ENCODE measurements at places on chromosomes 16 and 17. TPM values are rescaled to one million over a fixed set of nuclear protein-coding genes. Genes with fewer than 3 reads are reported as not detected.

GRCh38 chr16:79434092-79434491 lies 166.4 kb downstream of the MAF start:
- no peak for DNase-seq

DNA sequence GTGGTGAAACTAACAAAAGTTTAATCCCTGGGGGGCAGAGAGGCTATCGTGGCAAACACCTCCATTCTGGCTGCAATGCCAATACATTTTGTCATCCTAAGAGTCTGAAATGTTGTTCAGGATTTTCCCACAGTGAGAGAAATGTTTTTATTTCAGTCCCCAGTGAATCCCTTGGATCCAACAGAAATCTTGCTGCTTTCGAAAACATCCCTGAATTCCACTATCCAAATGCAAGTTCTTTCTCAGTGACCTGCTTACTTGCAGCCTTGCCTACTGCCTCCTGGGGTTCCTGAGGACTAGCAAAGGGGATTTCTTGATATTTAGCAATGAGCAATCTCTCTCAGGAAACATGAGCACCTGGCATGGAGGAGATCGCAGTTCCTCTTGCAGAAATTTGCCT lies 202.1 kb upstream of the IRX3 start:
- no peak for DNase-seq

DNA sequence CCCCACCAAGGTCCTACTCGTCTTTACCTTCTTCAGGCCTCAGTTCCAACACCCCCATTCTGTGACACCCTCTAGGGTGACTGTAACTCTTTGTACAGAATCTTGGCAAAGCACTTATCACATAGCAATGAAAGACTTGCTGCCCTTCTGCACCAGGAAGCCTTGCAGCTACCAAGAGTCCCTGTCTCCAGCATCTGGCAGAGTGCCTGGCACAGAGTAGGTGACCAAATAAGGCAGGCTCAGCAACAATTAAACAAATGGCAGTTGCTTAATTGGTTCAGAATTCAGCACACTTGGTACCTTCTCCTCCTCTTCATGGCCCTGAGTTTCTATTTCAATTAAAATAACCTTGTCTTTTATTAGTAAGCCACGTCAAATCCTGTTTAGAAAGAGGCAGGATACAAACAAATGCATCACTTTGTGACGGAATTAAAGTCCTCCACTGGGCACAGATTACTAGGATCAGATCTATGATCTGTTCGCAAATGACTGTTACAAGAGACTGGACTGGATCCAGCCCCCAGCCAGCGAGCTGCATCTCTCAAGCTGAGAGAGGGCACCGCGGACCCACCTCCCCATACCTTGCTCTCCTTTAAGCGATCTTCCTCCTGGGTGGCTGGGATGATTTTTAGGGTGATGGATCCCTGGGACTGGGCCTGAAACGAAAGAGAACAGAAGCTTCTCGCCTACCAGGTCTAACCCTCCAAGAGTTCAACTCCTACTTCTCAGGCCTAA lies 9.4 kb downstream of the MPP3 start:
- DNase-seq = no peak

DNA sequence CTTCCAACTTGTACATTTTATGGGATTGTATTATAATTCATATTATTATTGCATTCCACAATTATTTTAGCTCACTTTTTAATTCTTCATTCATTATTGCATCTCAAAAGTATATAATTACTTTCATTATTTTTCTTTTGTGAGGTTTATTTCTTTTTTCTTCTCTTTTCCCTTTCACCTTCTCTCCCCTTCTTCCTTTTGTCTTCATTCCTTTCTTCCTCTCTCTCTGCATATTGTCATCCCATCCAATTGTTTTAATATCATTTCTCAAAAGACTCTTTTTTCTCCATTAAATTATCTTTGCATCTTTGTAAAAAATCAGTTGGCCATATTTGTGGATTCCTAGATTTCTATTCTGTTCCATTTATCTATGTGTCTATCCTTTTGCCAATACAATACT lies 17.3 kb downstream of the DYNLL2 start:
- DNase-seq = no peak

DNA sequence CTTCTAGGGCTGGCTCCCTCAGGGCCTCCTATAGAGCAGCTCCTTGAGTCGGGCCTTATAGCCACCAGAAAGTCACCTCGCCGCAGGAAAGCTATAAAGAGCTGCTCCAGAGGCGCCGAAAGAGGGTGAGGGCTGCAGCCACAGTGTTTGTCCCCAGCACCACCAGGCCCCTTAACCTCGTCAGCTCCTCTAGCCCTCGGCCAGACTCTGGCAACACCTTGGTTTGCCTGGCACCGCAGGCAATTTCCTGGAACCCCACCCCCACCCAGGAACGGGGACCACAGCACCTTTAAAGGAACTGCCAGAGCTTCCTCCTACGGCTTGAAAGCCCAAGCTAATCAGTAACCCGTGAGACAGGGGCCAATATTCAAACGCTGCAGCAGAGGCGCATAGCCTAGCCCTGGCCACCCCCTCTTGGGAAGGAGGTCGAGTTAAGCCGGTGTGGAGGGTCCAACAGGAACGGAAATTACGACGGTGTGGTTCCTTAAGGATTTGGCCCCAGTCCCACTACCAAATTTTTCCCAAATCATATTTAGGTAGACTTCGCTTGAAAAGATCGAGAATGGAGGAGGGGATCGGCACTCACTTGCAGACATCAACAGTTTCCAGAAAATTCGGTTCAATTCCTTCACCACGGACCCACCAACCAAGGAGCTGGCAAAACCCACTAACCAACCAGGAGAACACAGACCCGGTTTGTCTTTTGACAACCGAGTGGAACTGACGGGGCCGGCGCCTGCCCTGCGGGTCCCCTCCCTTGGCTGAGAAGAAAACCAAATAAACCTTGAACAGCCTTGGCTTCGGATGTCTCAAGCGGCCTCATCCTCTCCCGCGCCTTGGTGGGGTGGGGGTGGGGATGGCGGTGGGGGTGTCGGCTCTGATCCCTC lies 3.0 kb downstream of the HOXB6 start:
- no peak for DNase-seq

- no peak for DNase-seq
These were observed 2.8 kb downstream of the SF3B3 start for GRCh38 chr16:70526403-70526802.

- no peak for DNase-seq
These were observed 5.6 kb upstream of the PVALEF start for GRCh38 chr17:81159611-81160265.

DNA sequence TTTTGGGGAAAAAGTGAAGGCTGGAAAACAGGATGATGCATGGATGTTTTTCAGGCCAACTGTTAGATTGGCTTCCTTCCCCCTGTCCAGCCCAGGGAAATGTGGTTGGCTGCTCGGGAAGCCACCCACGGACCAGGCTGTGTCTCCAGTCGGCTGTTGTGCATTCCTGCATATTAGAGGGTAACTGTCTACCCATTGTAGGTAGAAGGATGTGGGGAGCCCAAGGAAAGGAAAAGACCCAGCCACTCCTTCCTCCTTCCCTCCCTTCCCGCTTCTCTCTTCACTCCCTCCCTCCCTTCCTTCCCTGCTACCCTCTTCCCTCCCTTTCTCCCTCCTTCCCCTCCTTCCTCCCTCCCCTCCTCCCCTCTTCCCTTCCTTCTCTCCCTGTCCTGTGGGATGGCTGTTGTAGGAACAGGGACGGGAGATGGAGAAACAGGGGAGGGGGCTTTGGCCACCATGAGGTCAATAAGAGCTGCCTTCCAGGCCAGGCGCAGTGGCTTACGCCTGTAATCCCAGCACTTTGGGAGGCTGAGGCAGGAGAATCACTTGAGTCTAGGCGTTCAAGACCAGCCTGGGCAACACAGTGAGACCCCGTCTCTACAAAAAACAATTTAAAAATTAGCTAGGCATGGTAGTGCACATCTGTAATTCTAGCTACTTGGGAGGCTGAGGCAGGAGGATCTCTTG lies 16.9 kb downstream of the SYT17 start:
- no peak for DNase-seq

The CHRNE gene
- 0.13 TPM for total RNA-seq

Measured in bronchial epithelial cell (primary cell).